ENCODE measurements at places on chromosomes 6 and 20. TPM values are rescaled to one million over a fixed set of nuclear protein-coding genes. Genes with fewer than 3 reads are reported as not detected.

DNA sequence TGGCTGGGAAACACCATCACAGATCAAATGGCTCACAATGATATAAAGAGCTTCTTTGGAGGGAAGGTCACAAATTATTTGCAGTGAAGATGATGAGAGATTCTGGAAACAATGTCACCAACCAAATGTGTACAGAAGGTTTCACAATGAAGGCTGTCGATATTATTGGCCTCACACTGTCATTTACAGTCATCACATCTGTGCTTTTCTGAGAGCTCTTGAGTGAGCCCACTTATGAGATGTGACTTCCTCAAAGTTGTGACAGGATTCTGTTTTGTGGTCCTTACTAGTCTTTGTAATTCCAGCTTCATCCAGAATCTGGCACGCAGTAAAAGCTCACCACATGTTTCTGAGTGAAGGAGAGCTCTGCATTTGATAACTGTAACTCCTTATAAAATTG lies 133.6 kb downstream of the LMBRD1 start:
- DNase-seq, result no peak
- no peak overlapping the region for H3K27ac ChIP-seq
- no peaks in the 10 kb centered on the region for H3K36me3 ChIP-seq
- H3K27me3 ChIP-seq, result no peaks in the 10 kb centered on the region

GRCh38 chr6:21748343-21749056 lies 154.9 kb downstream of the SOX4 start:
- H3K4me3 ChIP-seq, result no peak overlapping the region
- no peak for DNase-seq
- peak overlapping the region; percentile 25 for H3K27ac ChIP-seq
- peaks cover 7% of the 10 kb centered on the region for H3K36me3 ChIP-seq
- H3K27me3 ChIP-seq, result no peaks in the 10 kb centered on the region
- H3K4me1 ChIP-seq, result peaks cover 49% of the 10 kb centered on the region

The PERP gene
- 293 TPM for total RNA-seq

The DEFB127 gene
- not detected for total RNA-seq

GRCh38 chr20:34495307-34495706 lies 20.9 kb upstream of the DYNLRB1 start:
- DNase-seq, result no peak
- H3K4me3 ChIP-seq, result no peak overlapping the region
- H3K27me3 ChIP-seq, result no peaks in the 10 kb centered on the region
- peaks cover 68% of the 10 kb centered on the region for H3K36me3 ChIP-seq
- no peak overlapping the region for H3K27ac ChIP-seq

DNA sequence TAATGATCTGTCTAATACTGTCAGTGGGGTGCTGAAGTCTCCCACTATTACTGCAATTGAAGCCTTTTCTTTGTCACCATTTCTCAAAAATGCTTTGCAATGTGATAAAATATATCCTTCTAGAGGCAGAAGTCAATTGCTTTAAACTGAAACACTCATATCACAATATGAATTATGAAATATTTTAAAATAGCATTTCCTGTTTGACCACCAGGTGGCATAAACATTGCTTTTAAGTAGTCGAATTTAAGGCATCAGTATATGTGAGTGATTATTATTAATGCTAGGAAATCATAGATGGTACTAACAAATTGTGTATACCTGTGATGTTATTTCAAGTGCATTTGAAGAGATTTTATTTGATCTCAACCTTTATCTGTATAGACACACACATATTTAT lies 87.5 kb downstream of the MEI4 start:
- no peaks in the 10 kb centered on the region for H3K36me3 ChIP-seq
- no peak for DNase-seq
- H3K27ac ChIP-seq, result no peak overlapping the region
- H3K4me1 ChIP-seq, result no peaks in the 10 kb centered on the region
- H3K27me3 ChIP-seq, result no peaks in the 10 kb centered on the region
- no peak overlapping the region for H3K4me3 ChIP-seq

GRCh38 chr20:57683881-57684807 lies 25.7 kb downstream of the PMEPA1 start:
- H3K4me1 ChIP-seq, result peaks cover 68% of the 10 kb centered on the region
- no peak overlapping the region for H3K27ac ChIP-seq
- no peak for DNase-seq

DNA sequence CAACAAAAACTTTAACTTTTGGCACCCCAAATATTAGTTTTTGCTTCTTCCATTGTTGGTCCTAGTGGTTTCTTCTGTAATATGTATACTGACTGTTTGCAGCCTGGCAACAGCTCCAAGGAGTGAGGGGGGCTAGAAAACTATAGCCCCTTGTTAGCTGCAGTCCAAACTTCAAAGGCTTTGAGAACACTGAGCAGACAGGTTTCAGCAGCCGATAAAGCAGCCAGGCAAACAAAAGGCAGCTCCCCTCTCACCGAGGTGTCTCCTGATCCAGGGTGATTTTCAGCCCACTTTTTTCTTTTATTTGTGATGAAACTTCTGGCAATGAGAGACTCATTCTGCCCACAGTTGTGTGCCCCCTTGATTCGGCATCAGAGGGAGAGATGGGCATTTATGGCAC lies 80.7 kb downstream of the OLIG3 start:
- no peak overlapping the region for H3K4me3 ChIP-seq
- H3K27ac ChIP-seq, result no peak overlapping the region
- DNase-seq, result no peak
- H3K4me1 ChIP-seq, result peaks cover 21% of the 10 kb centered on the region
- no peaks in the 10 kb centered on the region for H3K36me3 ChIP-seq
- peaks cover 37% of the 10 kb centered on the region for H3K27me3 ChIP-seq

All from type B pancreatic cell (in vitro differentiated cells).